Breast epithelium (tissue), 4 donors: ENCODE measurements at places on chromosomes 6 and 20. TPM values are rescaled to one million over a fixed set of nuclear protein-coding genes. Genes with fewer than 3 reads are reported as not detected.

DNA sequence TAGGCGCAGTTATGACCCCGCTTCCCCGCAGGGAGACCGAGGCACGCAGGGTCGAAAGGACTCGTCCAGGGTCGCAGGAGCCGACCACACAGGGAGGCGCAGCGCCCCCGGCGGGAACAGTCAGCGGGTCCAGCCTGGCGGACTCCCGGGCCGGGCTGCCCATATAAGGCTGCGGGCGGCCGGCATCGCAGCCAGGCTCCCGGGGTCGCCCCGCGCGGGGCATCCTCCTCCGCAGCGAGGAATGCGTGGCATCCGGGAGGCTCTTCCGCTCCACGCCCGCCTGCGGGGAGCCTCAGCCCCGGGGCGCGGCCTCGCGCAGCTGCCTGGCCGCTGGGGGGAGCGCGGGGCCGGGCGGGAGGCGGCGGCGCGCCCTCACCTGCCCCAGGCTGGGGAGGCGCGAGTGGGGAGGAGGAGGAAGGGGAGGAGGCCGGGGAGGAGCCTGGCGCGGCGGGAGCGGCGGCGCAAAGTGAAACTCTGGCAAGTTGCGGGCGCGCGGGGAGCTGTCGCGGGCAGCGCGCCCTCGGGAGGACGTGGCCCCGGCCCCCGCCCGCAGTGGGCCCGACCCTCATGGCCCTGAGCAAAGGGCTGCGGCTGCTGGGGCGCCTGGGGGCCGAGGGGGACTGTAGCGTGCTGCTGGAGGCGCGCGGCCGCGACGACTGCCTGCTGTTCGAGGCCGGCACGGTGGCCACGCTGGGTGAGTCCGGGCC is at the start of gene SYNJ2:
TSS of gene SYNJ2 (plus strand) at position 469 of the 707 bp plus-strand sequence. CDS start at position 568, 99 bp downstream.
- peak; percentile 63 for DNase-seq

- DNase-seq: no peak
Measured at GRCh38 chr20:57666106-57666833, 43.5 kb downstream of the PMEPA1 start.

TSPO2 gene
- not detected for total RNA-seq

DNA sequence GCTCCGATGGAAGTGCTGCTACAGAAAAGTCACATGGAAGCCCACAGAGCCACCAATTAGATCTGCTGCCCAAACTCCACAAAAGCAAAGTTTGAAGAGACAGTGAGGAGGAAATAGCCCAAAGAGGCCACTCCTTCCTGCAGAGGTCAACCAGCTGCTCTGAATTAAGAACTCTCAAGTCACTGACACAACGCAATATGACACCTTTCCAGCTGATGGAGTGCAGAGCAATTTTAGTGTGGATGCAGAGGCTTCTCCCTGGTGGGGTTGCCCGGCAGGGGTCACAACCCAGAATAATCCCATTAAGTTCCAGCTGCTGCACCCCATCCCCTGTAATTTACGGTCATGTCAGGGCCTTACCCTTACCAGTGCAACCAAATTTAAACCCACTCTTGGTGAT is 361.9 kb upstream of the JARID2 start:
- DNase-seq: no peak

- DNase-seq: no peak
Measured at GRCh38 chr6:88301888-88302768, 136.0 kb upstream of the CNR1 start.

DNA sequence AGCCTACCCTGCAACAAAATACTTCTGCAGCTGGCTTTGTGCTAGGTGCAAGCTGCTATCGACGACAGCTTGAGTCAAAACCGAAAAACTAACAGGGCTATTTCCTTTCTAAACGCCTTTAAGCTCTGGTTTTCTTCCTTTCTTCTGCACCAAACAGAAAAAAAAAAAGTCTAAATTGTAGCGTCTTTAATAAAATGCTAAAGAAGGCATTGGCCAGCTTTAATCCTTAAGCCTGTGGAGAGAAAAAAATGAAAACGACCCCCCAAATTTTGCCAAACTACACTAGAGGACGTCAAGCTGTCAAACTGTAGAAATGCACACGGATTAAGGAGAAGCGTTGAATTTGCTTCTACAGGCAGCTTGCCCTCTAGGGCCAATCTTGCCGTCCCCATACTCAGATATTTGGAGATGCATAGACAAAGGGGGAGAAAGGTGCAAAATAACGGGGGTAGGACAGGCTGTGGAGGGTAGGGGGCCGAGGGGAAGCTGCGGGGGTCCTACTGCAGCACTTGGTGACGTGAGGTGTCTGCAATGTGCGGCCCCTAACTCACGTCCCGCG is 1.4 kb upstream of the NRN1 start:
- DNase-seq: no peak

LRRC1 gene
- 37.9 TPM for total RNA-seq

RBBP9 gene
- 17.7 TPM for total RNA-seq
